ENCODE measurements at places on chromosomes 2 and 18.

DNA sequence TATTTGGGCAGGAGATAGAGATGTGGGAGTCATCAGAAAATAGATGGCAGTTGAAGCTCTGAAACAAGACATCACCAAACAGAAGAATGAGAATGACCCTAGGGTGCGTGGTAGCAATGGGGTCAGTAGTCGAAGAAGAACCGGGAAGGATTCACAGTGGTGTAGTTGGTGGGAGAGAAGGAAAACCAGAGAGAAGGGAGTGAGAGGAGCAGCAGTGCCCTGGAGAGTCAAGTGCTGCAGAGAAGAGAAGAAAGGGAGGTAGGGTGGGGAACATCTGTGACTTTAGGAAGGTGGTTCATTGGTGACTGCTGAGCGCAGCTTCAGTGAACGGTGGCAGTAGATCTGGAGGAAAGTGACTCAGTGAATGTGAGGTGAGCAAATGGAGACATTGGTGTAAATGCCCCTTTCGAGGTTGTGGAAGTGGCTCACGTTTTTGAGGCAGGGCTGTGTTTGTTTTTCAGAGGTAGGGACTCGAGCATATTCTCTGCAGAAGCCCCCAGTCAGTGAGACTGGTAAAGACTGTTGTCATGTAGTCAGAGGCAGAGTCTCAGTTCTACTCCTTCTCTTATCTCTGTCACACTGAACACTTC, 36.4 kb downstream of the CDC42EP3 start:
- no peak for DNase-seq

DNA sequence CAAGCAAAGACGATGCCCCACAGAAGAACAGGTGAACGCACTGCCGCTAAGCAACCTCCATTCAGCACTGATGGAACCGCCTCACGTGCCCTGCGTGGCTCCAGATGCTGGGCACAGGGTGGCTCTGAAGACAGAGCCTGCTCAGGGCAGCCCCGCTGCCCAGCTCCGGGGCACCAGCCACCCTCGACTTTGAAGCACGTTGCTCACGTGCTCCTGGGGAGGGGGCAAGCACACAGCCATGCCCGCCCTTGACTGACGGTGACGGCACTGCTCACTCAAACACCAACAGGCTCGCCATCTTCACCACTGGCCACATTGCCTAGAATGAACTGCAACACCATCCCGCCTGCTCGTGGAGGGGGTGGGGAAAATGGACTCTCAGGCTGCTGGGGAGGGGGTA, 251.3 kb downstream of the HDAC4 start:
- no peak for DNase-seq

- no peak for DNase-seq
These were observed 10.4 kb upstream of the NAPG start for GRCh38 chr18:10515456-10515855.

DNA sequence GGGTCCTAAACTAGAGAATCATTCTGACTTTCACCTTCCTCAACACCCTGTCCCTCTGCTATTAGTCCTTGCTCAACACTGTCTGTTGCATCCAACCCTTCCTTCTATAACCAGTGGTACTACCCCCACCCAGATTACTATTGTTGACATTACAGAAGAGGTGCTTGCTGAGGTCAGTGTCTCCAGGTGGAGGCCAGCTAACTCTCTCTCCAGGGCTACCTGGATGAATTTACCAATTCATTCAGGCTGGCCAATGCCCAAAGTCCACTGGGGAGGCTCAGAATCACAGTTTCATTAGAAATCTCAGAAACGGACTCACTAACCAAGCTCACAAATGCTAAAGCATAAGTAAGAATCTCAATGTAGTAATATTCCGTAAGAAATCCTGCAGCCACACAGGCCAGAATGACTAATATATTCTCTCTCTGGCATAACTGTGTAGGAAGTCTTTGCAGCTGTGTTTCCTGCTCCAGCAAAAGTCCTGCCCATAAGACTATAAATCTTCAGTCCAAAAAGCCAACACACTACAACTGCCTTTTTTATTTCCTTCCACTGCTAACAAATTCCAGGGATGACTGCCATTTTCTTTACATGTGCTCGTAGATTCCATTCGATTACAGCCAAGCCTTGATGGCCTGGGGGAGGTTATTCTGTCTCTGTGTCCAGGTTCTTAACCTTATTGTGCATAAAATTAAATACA, 10.0 kb upstream of the TTR start:
- no peak for DNase-seq

DNA sequence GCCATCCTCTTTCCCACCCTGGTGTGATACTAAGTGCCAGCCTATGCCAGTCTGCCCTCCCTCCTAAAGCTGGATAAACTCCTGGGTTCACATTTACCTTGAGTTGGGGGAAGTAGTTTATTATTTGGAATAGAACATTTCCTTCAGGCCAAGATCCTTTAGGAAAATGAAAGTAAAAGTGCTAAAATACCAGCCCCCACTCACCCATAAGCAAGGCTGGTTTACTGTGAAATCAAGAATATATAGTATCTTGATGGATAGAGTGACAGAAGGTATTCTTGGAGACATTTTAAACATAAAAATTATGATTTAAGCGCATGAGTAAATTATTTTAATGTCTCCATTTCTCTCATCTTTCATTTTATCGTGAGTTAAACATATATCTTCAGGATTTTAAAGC, 27.1 kb downstream of the ZNF532 start:
- no peak for DNase-seq

- no peak for DNase-seq
These were observed 326.2 kb upstream of the MEX3C start for GRCh38 chr18:51523671-51524070.

- no peak for DNase-seq
These were observed 131.8 kb downstream of the NEDD4L start for GRCh38 chr18:58175786-58176176.

DNA sequence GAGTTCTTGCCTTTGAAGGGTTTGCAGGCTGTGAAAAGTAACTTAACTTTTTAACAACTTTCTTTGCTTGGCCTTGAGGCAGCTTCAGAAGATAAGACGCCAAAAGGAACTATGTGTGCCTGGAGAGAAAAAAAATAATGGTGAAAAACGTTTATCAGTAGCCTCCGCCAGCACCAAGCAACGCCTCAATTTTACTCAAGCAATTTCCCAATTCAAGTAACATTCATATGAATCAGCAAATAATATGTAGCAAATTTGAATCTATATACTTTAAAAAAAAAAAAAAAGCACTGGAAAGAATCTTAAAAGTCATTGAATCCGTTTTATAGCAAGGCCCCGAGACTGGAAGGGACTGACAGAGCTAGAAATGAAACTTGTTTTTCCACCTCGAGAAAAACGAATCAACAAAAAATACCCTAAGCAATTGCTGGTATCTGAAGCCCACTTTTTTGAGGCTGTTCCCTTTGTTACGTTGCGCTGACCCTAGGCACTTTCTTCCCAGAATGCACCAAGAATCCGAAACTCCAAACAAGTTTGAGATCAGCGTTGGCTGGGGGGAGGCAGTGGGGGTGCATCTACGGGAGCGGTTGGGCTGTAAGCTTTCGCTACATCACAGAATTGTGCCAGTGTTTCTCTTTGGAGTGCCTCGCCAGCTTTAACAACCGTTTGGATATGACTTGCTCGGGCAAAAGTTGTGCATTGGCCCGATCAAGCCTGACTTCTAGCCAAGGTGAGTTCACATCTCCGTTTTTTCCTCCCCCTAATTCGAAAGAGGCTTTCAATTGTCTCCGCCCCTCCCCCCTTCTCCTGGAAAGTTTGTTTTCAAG, 2.7 kb upstream of the TGIF1 start:
- DNase-seq: no peak
